ENCODE measurements at places on chromosomes 4 and X. TPM values are rescaled to one million over a fixed set of nuclear protein-coding genes. Genes with fewer than 3 reads are reported as not detected.

The NXT2 gene
- total RNA-seq = 5.1 TPM

The NSUN7 gene
- total RNA-seq = 3.1 TPM

The GPRASP1 gene
- 10.5 TPM for total RNA-seq

The TKTL2 gene
- not detected for total RNA-seq

The MGARP gene
- total RNA-seq = not detected

The CLGN gene
- total RNA-seq = 0.42 TPM

The KLHL13 gene
- total RNA-seq = 3.0 TPM

The FAM184B gene
- not detected for total RNA-seq

The TLR3 gene
- total RNA-seq = 4.9 TPM

The SPATA4 gene
- not detected for total RNA-seq

The HTN1 gene
- total RNA-seq = not detected

The KLHL4 gene
- total RNA-seq = 0.30 TPM

The GLA gene
- total RNA-seq = 18.9 TPM
